ENCODE measurements at places on chromosomes 6 and 20.

GRCh38 chr6:87870556-87870955 lies 168.5 kb upstream of the AKIRIN2 start:
- DNase-seq = no peak

- no peak for DNase-seq
Observed at GRCh38 chr6:41975276-41975675, 33.7 kb upstream of the CCND3 start.

DNA sequence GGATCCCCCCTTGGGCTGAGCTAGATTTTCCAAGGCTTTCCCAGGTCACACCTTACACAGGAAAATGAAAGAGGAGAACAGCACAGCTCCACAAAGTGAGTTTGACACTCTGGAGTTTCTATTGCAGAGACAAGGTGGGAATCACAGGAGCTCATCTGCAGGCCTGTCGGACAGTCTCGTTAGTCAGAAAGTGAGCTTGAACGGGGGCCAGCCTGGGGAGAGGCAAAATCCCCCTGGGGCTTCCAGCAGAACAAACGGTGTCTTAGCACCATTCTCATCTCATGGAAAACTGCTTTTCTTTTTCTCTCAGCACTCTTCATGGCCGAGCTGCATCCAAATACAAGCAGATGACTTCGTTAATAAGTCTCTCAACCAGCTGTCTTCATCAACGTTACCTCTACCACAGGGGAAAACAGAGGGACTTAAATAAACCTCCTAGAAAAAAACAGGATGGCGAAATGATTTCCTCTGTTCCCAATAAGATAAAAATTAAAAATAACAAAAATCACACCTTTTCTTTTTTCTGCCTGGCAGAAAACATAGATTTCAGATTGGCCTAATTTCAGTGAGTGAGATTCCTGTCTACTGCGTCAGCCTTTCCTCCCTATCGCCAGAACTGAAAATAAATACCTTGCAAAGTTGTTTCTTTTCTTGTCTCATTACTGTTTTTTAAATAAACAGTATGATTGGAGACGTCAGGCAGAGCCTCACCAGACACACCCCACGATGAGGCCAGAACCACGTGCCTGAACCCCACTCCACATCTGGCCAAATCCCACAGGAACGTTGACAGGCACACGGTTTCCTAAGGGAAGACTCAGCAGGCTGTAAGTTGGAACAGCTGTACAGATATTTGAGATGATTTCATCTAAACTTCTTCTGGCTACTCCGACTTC lies 219.0 kb downstream of the TTLL2 start:
- DNase-seq = no peak

- DNase-seq = no peak
Observed at GRCh38 chr20:62644802-62645496, 2.6 kb downstream of the SLCO4A1 start.

- peak; percentile 5 for DNase-seq
Observed at GRCh38 chr6:166237617-166238016, 70.0 kb upstream of the TBXT start.

DNA sequence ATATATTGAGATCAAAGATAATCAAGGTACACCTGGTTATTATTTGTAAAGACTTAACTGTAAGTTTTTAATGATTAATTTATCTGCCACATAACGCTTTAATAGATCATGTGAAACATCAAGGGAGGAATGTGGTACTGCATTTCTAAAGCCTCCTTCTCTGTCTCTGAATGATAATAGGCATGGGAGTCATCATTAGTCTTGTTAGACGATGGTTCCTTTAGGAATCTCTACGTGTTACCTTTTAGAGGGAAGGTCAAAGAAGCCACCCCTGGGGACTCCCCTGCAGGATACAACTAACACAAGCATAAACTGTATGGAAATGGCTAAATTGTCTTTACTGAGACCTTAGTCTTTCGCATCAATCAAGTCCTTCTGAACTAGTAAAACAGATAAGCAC lies 173.6 kb upstream of the MCHR2 start:
- no peak for DNase-seq
